ENCODE measurements at places on chromosomes 1 and 21.

GRCh38 chr1:207651583-207651982 is 6.7 kb downstream of the CR1L start:
- no peak for DNase-seq

GRCh38 chr21:29669416-29669815 is 270.4 kb downstream of the GRIK1 start:
- no peak for DNase-seq

DNA sequence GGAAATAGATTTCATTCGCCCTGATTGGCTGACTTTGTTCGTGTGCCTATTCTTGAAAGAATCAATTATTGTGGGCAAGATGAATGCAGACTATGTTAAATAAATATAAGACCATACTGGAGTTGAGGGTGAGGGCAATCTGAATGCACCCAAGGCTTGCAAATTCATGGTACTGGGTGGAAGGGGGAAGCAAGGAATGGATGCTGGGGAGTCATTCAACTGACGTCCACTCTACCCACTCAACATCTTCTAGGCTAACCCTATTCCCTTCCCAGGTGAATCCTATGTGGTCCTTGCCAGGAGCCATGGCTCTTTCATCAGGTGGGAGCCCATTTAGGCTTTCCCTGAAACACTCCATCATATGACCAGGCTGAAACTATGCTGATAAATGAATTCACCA is 5.7 kb upstream of the CYP4B1 start:
- no peak for DNase-seq

GRCh38 chr1:24329331-24329730 is 10.2 kb downstream of the GRHL3 start:
- no peak for DNase-seq

DNA sequence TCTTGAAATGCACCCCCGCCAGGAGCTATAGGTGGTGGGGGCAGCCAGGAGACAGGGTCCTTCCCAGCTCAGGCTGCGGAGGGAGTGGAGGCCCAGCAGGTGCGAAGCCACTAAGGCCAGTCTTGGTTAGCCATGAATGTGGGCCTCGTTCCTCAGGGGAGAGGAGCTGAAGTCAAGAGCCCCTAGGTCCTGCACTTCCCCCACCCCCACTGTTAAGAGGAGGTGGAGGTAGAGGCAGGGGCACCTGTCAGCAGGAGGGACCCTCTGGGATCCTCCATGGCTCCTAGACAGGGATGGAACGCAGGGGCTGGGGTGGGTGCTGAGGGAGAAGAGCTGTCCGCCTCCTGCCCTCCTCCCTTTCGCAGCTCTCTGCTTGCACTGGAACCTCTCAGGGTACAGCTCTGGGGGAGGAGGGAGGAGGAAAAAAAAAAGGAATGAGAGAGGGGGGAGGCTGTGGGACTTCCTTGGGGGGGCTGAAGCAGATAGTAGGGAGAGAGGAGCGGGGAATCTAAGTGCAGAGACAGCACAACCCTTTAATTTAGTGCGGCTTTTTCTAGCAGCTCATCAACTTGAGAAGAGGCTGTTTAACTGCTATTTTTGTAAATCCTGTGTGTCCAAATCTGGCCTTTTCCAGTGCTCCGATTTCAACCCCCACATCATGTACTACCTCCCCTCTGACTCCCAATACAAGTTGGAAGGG is 37.0 kb downstream of the MATN1 start:
- no peak for DNase-seq

DNA sequence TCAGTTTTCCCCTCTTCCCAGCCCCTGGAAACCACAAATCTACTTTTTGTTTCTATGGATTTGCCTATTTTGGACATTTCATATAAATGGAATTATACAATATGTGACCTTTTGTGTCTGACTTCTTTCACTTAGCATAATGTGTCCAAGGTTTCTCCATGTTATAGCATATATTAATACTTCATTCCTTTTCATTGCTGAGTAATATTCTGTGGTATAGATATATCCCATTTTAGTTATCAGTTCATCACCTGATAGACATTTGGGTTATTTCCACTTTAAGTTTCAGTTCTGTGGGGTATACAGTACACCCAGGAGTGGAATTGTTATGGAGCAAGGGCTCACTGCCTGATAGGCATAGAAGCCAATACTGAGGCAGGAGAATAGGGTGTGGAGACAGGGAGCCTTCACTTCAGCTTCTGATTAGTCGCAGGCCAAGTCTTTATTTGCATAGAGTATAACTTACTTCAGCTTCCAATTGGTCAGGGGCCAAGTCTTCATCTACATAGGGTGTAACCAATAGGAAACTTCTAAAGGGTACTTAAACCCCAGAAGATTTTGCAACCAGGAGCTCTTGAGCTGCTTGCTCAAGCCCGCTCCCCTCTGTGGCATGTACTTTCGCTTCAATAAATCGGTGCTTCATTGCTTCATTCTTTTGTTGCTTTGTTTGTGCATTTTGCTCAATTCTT is 8.3 kb upstream of the NVL start:
- no peak for DNase-seq

DNA sequence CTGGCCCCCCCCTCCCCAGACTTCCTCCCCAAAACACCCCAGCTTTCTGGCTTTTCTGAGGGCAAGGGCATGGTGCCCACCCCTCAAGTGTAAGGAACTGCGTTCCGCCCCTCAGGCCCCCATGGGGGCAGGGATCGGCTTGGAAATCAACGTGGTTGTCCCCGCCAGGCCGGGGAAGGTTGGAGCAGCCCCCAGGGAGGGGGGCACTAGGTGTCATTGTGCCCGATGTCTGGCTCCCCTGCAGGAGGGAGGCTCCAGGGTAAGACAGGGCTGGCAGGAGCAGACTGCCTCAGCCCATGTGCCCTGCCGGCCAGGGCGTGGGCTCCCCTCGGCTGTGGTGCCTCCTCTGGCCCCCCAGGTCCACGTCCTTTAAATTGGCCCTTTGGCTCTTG is 7.4 kb upstream of the TFAP2E start:
- DNase-seq: no peak

- DNase-seq: no peak
Measured at GRCh38 chr1:1080122-1080757, 6.1 kb upstream of the RNF223 start.

DNA sequence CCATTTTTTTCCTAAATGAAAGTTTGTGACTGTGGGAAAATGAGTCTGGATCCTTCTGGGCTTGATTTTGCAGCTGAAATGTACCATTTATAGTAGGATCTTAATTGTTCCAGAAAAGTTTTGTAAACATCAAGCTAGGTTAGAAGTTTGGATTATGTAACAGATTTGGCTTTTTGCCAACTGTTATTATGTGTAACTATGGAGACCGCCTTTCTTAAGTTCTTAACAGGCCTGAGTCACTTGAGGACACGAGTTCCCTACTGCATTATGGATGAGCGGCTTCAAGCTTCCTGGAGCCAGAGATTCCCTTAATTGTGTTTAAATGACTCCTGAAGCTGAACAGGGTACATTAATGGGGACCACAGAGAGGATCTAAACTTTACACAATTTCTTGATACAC is 22.2 kb downstream of the SLC25A33 start:
- DNase-seq: no peak

GRCh38 chr1:99943223-99943794 is 26.5 kb upstream of the SLC35A3 start:
- no peak for DNase-seq

GRCh38 chr1:226133504-226134123 is 52.9 kb downstream of the ACBD3 start:
- DNase-seq: no peak

GRCh38 chr21:32764186-32764585 is 7.4 kb downstream of the PAXBP1 start:
- no peak for DNase-seq

DNA sequence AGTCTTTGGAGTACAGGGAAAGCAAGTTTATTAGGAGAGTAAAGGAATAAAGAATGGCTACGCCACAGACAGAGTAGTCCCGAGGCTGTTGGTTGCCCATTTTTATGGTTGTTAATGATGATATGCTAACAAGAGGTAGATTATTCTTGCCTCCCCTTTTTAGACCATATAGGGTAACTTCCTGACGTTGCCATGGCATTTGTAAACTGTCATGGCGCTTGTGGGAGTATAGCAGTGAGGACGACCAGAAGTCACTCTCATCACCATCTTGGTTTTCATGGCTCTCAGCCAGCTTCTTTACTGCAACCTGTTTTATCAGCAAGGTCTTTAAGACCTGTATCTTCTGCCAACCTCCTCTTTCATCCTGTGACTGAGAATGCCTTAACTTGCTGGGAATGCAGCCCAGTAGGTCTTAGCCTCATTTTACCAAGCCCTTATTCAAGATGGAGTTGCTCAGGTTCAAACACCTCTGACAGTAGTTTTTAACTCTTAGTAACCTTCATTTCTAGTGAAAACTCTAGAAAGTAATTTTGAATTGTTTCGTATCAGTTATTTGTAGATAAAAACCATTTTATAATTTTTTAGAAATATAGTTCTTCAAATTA is 26.2 kb downstream of the TCP10L start:
- no peak for DNase-seq

GRCh38 chr21:33587792-33588484 is 546 bp downstream of the DONSON start:
- DNase-seq: peak; percentile 18

DNA sequence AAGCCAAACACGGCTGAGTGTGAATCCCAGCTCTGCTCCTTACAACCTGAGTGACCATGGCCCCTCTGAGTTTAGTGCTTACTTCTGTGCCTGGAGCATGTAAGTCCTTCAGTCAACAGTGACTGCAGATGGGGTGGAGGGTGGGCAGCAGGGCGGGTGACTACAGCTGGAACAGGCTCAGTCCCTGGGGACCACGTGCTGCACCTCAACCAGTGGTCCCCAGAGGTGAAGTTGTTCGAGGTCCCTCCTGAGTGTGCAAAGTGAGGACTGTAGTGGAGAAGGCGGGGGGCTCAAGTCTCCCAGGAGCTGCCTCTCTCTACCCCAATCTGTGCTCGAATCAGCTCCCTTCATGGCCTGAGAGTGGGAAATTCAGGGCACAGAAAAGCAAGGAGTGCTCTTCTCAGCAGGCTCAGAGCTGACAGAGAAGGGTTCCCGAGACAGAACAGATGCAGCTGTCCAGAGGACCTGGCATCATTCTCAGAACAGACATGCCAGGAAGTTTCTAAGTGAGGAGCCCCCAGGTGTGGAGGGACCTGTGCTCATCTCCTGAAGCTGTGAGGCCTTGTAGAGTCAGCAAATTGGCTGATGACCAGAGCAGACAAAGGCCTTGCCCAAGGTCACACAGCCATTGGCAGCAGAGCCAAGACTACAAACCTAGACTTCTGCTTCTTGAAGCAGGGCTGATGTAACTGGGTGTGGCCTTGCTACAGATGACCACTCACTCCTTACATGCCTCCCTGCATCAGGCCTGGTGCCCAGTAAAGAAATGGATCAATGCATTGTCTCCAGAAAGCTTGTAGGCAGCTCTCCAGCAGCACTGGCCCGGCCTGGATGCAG is 61.7 kb upstream of the EDN2 start:
- no peak for DNase-seq

DNA sequence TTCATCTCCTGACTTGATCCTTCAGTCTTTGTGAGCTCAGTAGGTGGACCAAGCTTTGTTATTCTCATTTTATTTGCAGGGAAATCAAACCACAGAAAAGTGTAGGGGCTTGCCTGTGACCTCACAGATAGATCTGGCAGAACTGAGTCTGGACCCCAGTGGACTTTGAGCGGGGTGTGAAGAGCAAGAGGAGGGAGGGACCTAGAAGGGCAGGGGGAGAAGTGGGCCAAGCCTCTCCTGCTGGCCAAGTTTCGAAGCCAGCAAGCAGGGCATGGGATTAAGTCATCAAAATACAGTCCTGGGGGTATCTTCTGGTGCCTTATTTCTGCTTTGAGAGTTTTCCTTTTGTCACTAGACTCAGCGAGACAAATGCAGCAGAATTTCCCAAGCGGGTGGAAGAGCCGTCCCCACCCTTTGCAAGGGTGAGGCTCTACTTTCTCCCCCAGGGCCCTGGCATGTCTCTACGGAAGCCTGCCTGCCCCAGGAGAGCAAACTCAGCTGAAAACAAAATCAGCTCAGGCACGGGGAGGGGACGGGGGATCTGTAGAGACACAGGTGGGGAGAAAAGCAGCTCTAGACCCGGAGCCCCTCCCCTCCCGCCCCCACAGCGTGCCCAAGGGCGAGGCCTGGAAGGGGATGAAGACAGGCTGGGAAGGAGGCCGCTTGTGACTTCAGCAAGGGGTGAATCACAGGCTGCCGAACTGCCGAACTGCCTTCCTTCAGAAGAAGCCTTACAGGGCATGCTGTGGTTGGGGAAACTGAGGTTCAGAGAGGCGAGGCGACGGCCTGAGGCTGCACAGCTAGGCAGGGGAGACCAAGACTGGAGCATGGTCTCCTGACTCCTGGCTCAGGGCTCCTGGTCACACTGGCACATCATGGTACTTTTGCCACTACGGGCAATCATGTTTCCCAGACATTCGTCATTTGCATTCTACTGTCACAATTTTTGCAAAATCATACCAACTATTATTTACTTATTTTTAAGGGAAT is 19.2 kb downstream of the PKP1 start:
- DNase-seq: no peak

GRCh38 chr1:100542285-100542684 is 4.3 kb downstream of the GPR88 start:
- no peak for DNase-seq

DNA sequence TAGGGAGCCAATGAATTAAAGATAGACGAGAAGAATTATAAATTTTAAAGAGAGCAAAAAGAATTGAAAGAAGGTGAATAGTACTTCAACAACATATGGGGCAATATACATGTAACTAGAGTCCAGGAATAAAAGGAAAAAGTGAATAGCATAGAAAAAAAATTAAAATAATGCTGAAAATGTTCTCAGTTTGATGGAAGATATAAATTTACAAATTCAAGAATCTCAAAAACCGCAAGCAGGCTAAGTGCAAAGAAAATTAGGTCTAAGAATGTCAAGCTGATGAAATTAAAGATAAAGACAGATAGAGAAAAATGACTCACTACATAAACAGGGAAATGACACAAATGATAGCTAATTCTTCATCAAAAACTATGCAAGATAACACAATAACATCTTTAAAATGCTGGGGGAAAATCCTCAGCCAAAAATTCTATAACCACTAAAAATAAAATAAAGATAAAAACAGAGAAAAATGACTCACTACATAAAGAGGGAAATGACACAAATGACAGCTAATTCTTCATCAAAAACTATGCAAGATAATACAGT is 326.3 kb downstream of the TBX15 start:
- DNase-seq: no peak

DNA sequence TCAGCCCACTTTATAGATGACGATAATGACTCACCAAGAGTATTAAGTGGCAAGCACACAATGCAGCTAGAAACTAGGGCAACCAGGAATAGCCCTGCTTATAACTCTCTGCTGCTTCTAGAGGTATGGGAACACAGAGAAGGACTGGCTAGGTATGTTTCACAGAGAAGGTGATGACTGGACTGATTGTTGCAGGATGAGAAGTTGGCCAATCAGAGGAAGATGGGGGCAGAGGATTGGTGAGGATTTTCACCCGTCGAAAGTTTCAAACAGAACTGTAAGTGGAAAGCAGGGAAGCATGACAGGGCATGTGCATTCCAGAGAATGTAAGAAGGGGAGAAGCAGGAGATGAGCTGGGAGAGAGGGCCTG is 222.4 kb upstream of the JUN start:
- no peak for DNase-seq

DNA sequence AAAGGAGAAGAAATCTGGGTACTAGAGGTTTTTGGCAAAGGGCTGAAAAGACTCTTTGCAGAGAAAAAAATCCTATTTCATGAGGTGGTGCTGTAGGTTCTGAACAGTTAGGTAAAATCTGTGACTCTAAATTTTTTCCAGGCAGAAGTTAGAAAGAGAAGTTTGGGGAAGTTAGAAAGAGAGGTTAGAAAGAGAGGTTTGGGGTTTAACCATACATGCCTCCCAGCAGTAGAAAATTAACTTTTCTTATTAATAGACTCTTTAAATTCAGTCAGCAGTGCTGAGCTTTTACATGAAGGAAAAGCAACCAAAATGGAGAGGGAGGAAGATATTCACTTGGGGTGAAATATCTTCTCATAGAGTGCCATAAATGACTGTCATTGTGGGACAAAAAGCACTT is 12.2 kb downstream of the AMY1C start:
- no peak for DNase-seq
